ENCODE measurements at places on chromosomes 16 and 17.

DNA sequence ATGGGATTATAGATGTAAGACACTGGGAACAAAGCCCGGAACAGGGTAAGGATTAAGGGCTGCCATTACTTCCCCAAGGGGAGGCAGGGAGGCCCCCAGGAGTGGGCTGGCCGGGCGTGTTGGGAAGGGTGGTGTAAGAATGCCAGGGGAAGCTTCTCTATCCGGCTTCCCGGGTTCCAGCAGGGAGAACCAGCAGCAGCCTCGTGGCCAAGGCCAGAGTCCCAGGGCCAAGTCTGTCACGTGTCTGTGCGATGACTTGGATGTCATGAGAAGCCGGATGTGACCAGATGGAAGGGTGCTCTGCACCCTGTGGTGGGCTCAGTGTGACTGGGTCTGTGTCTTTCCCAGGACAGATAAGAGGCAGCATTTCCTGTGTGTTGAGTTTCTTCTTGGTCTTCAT is 52.1 kb downstream of the SCNN1B start:
- DNase-seq = no peak

GRCh38 chr16:80993834-80994233 is 12.9 kb downstream of the CMC2 start:
- DNase-seq = no peak

DNA sequence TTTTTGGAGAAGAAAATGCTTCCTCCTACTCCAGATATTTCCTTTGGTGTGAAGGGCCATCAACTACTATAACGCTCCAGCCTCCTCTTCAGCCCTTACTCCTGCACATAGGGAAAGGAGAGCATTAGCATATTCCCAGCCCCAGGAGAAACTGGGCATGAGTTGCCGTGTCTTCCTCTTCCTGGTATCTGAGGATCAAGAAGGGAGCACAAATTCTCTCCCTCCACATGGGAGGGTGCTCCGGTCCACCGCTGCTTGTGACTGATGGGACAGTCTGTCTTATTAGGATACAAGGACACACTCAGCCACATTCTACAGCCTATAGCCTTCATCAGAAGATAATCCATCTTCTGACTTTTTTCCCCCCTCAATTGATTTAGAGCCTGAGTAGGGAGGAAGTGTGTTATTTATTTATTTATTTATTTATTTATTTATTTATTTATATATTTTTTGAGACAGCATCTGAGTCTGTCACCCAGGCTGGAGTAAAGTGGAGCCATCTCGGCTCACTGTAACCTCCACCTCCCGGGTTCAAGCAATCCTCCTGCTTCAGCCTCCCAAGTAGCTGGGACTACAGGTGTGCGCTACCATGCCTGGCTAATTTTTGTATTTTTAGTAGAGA is 16.6 kb upstream of the CYB5B start:
- no peak for DNase-seq

DNA sequence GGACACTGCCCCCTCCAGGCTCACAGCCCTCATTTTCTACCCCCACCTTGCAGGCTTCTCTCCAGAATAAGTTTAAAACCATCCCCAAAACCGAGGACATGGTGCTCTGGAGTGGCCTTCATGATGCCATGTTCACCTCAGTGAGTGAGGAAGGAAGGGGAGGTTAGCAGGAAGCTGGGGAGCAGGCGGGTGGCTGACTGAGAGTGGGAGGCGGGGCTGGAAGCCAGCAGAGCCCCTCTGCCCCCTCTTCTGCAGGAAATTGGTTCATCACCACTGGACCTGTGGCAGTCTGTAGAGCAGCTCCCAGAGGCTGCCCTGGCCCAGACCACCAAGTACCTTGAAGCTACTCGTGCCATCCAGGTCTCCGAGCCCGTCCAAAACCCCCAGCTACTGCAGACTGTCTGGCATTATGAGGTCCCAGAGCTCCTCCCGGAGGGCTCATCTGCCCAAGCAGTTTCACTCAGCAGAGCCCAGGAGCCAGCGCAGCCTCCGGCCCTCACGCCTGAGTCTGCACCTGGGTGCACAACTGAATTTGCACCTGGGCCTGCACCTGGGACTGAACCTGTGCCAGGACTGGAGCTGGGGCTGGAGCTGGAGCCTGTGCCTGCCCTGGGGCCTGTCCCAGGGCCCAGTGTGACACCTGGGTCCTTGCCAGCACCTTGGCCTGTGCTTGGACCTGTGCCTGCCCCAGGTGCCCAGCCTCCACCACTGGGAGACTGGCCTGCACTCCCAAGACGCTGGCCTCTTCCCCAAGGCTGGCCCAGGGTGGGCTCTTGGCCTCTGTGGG is 19.0 kb downstream of the C16orf96 start:
- no peak for DNase-seq
